ENCODE measurements at places on chromosomes 7 and 10. TPM values are rescaled to one million over a fixed set of nuclear protein-coding genes. Genes with fewer than 3 reads are reported as not detected.

SPOCK2 gene
- 556 TPM for total RNA-seq

LIPK gene
- not detected for total RNA-seq

MLXIPL gene
- total RNA-seq = not detected

- H3K27me3 ChIP-seq = no peaks in the 10 kb centered on the region
- H3K4me3 ChIP-seq = no peak overlapping the region
- H3K36me3 ChIP-seq = no peaks in the 10 kb centered on the region
- no peak overlapping the region for H3K27ac ChIP-seq
Measured at GRCh38 chr7:78130446-78131215, 332.1 kb downstream of the PHTF2 start.

DNA sequence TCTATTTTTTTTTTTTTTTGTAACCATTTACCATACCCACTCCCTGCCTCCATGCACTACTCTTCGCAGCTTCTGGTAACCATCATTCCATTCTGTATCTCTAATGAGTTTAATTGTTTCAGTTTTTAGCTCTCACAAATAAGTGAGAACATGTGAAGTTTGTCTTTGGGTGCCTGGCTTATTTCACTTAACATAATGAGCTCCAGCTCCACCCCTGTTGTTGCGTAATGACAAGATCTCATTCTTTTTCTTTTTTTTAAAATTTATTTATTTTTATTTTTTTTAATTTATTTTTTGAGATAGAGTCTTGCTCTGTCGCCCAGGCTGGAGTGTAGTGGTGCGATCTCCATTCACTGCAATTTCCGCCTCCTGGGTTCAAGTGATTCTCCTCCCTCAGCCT is 142.3 kb upstream of the PCLO start:
- H3K4me1 ChIP-seq = no peaks in the 10 kb centered on the region
- no peak overlapping the region for H3K27ac ChIP-seq
- DNase-seq = no peak
- no peaks in the 10 kb centered on the region for H3K27me3 ChIP-seq

- no peaks in the 10 kb centered on the region for H3K27me3 ChIP-seq
- H3K4me3 ChIP-seq = no peak overlapping the region
- H3K4me1 ChIP-seq = peaks cover 63% of the 10 kb centered on the region
- peak; percentile 15 for DNase-seq
- no peaks in the 10 kb centered on the region for H3K36me3 ChIP-seq
Measured at GRCh38 chr7:2717293-2718261, 29.6 kb downstream of the AMZ1 start.

DNA sequence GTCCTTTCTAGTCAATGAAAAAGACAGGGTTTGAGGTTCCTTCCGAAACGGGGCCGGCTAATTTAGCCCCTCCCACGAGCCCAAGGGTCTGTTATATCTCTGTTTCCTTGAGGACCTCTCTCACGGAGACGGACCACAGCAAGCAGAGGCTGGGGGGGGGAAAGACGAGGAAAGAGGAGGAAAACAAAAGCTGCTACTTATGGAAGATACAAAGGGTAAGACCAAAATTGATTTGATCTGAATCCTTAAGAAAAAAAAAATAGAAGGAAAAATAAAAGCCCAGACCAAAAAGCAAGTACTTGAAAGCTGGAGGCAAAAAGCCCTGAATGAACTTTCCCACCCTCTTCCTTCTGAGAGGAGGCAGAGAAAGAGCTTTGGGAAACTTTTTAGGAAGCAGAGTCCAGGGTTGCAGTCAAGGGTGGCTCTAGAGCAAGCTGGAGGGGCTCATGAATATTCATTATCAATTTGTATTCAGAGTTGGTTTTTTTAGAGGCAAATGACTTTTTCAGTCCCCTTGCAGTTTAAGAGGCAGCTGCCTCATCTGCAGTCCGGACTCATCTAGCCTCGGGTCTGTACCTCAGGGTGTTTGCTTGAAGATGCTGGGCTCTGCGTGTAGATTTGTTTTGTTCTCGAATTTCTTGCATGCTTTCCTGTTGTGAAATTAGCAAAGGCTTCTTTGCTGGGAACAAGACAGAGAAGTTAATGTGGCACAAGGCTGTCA is at the start of gene ENTPD1:
TSS of gene ENTPD1 (plus strand) at position 123 of the 721 bp plus-strand sequence. CDS start at position 200, 77 bp downstream.
- H3K4me1 ChIP-seq = peaks cover 2% of the 10 kb centered on the region
- H3K36me3 ChIP-seq = no peaks in the 10 kb centered on the region
- H3K27me3 ChIP-seq = no peaks in the 10 kb centered on the region
- no peak for DNase-seq
- H3K4me3 ChIP-seq = no peak within 1 kb of the TSS

DNA sequence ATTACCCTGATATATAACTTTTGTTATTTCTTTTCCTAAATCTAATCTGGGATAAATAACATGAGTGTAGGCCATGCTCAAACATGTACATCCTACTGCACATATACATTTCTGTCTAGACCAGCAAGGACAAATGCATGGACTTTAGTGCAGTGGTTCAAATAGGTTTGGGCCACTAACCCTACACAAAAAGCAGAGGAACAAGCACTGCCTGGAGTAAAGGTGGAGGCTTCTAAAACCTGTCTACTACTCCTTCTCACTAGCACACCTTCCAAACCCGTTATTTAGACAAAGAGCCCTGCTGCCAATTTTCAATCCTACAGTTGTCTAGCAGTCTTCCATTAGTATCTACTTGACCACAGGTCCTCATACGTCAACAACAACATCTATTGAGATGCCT is 34.8 kb downstream of the SGCE start:
- no peak overlapping the region for H3K27ac ChIP-seq
- H3K4me1 ChIP-seq = no peaks in the 10 kb centered on the region
- no peaks in the 10 kb centered on the region for H3K36me3 ChIP-seq
- no peak overlapping the region for H3K4me3 ChIP-seq

GRCh38 chr10:25959540-25960232 is 25.7 kb downstream of the MYO3A start:
- no peaks in the 10 kb centered on the region for H3K36me3 ChIP-seq
- H3K4me1 ChIP-seq = no peaks in the 10 kb centered on the region
- DNase-seq = no peak
- H3K27ac ChIP-seq = no peak overlapping the region
- H3K4me3 ChIP-seq = no peak overlapping the region

GRCh38 chr7:50153148-50153547 is 60.1 kb upstream of the ZPBP start:
- peaks cover 36% of the 10 kb centered on the region for H3K4me1 ChIP-seq
- no peak overlapping the region for H3K27ac ChIP-seq
- no peaks in the 10 kb centered on the region for H3K36me3 ChIP-seq
- no peak overlapping the region for H3K4me3 ChIP-seq
- H3K27me3 ChIP-seq = no peaks in the 10 kb centered on the region

- no peak overlapping the region for H3K4me3 ChIP-seq
- no peak for DNase-seq
- no peaks in the 10 kb centered on the region for H3K27me3 ChIP-seq
- no peak overlapping the region for H3K27ac ChIP-seq
Measured at GRCh38 chr10:78931321-78932053, 137.3 kb upstream of the ZMIZ1 start.

GRCh38 chr7:93159490-93159889 is 11.3 kb upstream of the SAMD9L start:
- no peaks in the 10 kb centered on the region for H3K4me1 ChIP-seq
- no peak overlapping the region for H3K4me3 ChIP-seq
- no peak overlapping the region for H3K27ac ChIP-seq
- no peaks in the 10 kb centered on the region for H3K36me3 ChIP-seq

DNA sequence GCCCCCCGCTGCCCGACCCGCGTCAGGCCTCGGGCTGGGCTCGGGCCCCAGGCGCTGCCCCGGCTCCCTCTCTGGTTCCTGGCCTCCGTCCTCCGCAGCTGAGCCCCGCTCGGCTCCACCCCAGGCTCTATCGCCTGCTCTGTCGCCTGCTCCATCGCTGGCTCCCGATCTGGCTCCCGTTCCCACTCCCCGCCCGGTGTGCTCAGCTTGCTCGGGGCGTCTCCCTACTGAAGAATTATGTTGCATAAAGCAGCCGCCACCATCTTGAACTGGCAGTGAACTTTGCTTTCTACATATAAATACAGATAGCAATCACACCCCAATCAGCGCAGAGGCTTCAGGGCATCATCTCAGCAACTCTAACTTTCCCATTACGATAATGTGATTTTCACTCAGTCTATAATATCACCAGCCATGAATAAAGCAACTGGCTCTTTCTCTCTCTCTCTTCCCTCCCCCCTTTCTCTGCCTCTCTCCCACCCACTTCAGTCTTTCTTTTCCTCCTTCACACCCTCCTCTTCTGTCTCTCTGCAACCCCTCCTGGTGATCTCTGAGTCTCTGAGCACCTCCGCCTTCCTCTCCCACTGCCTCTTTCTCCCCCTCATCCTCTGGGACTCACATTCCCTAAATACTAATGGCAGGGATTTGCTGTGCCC is 43.3 kb upstream of the BTRC start:
- no peaks in the 10 kb centered on the region for H3K36me3 ChIP-seq
- no peak overlapping the region for H3K27ac ChIP-seq
- no peak overlapping the region for H3K4me3 ChIP-seq
- H3K27me3 ChIP-seq = peaks cover 16% of the 10 kb centered on the region
- H3K4me1 ChIP-seq = peaks cover 6% of the 10 kb centered on the region
- no peak for DNase-seq

DNA sequence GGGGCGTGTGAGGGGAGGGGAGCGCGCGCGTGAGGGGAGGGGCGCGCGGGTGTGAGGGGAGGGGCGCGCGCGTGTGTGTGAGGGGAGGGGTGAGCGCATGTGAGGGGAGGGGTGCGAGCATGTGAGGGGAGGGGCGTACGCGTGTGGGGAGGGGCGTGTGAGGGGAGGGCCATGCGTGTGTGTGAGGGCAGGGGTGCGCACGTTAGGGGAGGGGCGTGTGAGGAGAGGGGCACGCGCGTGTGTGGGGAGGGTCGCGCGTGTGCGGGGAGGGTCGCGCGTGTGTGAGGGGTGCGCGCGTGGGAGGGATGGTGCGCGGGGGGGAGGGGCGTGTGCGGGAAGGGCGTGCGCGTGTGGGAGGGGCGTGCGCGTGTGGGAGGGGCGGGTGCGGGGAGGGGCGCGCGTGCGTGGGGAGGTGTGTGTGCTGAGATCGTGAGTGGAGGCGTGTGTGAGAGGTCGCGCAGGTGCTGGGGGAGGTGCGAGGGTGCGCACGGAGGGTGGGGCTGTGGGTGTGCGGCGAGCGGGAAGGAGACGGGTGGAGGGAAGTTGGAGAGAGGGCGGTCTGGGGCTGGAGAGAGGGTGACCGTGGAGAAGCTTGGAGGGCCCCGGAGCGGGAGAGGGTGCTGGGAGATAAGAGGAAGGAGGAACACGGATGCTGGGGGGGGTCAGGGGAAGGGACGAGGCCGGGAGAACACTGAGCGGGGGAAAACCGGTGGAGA is 19.7 kb downstream of the MXI1 start:
- H3K27me3 ChIP-seq = no peaks in the 10 kb centered on the region
- H3K4me1 ChIP-seq = peaks cover 18% of the 10 kb centered on the region
- peaks cover 3% of the 10 kb centered on the region for H3K36me3 ChIP-seq
- DNase-seq = peak; percentile 77

DNA sequence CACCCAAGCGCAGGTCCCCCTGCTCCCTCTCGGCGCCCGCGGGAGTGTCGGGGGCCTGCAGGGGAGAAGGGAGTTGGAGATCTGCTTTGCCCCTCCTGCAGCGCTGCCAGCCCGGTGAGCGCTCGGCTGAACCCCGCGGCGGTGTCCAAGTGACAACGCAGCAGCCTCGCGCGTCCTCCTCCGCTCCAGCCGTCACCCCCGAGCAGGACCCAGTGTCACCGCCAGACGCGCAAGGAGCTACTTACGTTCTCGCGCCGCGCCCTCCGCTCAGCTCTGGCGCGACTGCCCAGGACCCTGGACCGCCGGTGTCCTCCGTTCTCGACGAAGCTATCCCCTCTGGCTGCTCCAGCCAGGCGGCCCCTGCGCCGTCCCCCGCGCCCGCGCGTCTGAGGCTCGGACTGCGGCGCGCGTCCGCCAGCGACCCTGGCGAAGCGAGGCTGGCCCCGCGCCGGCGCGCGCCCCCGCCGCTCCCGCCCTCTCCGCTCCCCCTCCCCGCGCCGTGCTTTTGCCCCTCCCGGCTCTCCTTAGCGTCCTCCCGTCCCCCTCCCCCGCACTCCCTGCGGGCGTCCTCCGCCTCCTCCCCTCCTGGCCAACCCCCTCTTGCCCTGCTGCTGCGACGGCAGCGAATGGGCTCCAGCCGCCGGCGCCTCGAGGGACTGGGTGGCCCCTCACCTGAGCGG is at the start of gene NRCAM:
TSS of gene NRCAM (minus strand) at position 439 of the 680 bp plus-strand sequence. CDS start 216,372 bp downstream, outside the sequence.
- H3K4me3 ChIP-seq = no peak within 1 kb of the TSS
- DNase-seq = no peak
- no peaks in the 10 kb centered on the region for H3K4me1 ChIP-seq
- no peaks in the 10 kb centered on the region for H3K36me3 ChIP-seq
- no peak within 1 kb of the TSS for H3K27ac ChIP-seq

DNA sequence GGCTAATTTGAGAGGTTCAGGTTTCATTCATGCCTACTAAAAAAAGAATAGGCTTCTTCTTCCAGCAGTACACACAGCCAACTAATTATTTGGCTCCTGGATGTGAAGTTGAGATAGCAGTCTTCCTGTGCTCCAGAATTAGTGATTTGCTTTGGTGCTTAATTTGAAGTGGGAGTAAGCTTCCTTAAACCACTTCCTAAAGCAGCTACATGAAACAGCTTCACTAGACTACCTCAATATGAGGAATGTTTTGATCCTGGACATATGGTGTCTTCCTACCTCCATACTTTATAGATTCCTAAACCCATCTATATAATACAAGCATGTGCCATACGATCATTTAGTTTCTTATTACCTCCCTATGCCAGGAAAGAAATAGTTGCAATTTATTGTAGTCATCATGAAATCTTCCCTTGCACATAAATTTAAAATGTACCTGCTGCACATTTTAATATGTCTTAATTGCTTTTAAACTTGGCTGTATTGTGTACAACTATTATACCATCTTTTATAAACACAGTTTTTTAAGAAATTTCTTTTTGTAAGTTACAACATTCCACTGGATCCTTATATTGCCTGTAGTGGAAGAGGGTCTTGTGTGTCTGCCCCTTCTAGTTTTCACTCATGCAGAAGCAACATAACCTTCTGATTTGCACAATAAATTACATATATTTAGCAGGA is 8.6 kb downstream of the VIM start:
- peak overlapping the region; percentile 16 for H3K27ac ChIP-seq
- no peaks in the 10 kb centered on the region for H3K27me3 ChIP-seq
- peaks cover 62% of the 10 kb centered on the region for H3K36me3 ChIP-seq

DNA sequence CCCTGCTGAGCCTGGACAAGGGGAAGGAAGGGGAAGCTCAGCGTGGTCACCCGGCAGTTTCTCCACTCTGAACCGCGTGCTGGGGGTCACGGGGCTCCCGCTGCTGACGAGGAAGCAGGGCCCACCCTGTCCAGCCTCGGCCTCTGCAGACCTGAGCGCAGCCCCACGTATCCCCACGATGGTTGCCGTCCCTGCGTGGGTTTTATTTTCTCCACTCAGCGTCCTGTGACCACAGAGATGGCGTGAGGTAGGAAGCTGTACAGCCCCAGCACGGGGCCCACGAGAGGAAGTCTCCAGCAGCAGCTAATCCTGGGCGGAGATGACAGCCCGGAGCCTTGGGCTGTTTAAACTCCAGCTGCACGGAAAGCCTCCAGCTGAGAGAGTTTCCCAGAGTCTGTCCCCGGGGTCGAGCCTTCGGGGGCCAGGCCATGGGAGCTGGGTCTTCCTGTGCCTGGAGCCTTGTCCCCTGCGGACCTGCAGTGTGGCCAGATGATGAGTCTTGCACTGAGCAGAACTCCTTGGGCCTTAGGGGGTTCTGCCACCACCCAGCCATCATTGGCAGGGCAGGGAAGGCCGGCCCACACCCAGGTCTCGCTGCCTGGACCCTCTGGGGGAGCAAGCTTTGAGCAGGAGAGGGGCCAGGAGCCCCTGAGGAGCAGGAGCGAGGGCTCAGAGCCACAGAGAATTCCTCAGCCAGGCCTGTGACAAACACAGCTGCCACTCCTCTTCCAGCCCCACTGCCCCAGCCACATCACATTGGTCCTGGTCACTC is 72.8 kb upstream of the FAM20C start:
- H3K36me3 ChIP-seq = no peaks in the 10 kb centered on the region
- no peak for DNase-seq
- H3K4me1 ChIP-seq = no peaks in the 10 kb centered on the region
- H3K27me3 ChIP-seq = no peaks in the 10 kb centered on the region
- H3K27ac ChIP-seq = no peak overlapping the region
- H3K4me3 ChIP-seq = no peak overlapping the region
